ENCODE measurements at places on chromosomes 5 and 9.

- no peak for DNase-seq
Observed at GRCh38 chr9:110131499-110131898, 76.5 kb downstream of the C9orf152 start.

- DNase-seq, result no peak
Observed at GRCh38 chr5:136734628-136735027, 369.3 kb upstream of the TRPC7 start.

DNA sequence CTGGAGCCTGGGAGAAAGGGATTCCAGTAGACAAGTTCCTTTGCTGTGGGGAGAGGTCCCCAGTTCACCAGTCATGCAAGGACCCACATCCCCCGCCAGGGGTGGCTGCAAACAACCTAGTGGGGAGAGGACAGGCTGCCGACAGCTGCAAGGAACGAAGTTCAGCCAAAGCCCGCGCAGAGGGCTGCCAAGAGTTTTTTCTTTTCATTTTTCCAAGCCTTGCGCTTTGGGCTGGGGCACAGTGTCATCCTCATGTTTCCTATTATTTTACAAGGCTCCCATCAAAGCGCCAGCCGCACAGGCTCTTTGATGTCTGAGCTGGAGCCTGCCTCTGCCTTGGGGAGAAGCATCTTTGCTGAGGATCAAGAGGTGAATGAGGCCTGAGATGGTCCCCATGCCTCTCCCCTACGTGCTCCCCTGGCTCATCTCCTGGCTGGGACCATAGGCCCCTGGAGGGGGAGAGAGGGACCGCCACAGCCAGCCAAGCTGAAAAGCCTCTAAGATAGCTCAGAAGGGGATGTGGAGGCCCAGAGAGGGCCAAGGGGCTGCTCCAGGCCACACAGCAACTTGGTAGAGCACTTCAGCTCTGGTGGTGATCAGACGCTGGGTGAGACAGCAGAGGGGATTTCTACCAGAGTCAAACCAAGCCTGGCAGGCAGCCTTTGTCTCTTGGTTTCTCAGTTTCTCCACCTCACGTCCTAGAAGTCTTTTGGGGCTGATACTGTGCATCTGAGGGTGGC, 50.4 kb upstream of the SYNPO start:
- no peak for DNase-seq

DNA sequence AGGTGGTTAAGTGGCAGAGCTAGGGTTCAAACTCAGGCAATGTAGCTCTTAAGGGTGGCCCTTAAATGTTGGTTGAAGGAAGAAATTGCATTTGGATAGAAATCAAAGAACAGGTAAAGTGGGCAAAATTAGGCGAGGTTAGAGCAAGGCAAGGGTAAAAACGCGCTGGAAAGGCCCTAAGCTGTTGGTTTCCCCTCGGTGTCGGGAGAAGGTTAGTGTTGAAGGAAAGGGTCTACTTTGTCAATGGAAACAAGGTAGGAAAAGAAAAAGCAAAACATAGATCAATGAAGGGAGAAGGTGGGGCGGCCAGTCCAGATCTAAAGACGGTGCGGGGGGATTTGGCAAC, 431 bp downstream of the FASTKD3 start:
- no peak for DNase-seq

DNA sequence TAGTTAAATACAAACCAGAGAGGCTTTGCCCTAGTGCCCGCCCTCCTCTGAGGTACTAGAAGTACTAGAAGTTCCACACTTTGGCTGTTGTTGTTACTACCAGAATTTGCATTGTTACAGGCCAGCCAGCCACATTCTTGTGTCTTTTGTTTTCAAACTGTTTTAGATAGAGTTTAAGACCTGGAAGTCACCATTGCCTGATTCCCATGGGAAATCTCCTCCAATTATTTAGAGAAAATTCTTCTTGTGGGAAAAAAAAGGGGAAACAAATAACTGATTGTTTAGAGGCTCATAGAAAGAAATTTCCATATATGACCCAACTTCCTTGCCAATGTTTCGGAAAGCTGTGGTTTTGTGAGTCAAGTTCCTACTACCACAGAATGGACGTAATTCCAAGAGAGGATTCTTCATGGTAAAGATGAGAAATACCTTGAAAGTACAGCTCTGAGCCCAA, 252.2 kb downstream of the GOLPH3 start:
- DNase-seq, result no peak

DNA sequence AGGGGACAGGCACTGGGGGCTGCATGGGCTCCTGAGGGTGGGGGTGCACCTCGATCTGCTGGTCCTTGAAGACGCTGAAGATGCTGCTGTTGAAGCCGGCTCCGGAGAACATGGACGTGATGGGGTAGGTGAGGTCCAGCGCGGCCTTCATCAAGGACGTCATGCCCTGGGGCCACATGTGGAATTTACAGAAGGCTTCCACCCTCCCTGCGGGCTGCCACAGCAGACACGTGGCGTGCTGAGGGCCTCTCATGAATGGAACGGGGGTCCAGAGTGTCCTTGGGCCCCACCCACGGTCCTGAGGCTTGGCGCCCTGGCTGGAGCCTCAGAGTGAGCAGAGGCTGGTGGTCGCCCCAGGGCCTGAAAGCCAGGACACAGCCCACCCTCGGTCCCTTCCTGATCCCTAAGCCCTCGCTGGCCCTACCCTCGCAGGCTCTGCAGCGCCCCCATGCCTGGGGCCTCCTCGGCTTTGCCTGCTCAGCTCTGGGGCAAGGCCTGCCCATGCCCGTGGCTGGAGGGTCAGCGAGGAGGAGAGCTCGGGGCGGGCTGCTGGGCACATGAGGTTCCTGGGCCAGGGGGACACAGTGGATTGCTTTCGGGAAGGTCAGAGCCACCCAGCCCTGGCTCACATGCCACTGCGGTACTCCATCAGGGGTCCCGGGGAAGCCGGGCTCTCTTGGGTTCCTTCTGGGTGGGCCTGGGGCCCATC, 5.3 kb upstream of the NSMF start:
- DNase-seq, result no peak

DNA sequence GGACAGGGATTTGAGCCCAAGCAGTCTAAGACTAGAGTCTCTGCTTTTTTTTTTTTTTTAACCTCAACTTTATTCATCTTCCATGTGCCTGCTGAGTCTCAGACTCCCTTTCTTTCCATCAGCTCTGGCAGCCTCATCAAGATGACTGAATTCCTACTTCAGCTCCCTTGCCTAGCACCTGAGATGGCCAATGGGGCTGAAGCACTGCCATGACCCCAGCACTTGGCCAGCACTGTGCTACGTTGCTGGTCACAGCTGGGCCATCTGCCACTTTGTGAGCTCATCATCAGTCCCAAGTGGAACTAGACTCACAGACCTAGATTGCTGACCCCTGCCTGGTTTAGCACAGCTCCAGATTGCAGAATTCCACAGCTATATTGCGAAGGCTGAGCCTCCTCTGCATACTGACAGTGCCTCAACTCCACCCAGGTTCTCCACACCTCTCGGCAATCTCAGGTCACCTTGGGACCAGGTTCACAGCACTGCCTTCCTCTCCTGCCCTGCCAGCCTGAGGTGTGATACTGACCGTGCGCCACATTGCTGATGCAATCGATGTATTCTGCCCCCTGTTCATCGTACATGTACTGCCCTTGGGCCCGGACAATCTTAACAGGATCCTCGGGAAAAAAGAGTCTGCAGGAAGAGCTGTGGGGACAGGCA, 1.6 kb downstream of the PHYKPL start:
- no peak for DNase-seq

DNA sequence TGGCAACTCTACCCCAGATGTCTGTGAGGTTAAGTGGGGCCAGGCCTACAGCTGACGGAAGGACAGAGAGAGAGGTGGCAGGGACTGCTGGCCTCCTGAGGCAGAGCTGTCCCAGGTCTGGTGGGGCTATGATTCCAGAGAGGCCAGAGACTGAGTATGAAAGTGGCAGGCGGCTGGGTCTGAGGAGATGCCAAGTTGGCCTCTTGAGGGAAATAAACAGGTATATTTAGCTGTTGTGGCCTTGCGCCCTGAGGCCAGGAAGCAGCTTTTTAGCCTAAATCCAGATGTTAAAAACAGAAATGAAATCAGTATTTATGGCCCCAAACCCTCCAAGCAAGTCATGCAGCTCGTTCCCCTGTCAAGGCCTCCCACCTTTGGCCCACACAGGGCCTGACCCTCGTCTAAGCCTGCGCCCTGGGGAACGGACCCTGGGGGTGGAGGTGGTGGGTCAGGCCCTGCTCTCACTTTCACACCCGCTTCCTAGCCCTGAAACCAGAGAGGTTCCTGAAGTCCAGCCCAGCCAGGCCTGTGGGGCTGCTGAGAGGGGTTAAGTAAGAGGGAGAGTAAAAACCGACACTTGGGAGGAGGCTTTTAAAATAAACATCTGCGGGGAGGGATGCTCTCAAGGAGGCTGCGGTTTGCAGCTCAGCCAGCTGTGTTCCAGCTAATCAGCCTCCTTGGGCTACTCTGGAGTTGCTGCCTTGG, 18.7 kb downstream of the PCDHGC5 start:
- DNase-seq, result no peak
